ENCODE measurements at places on chromosomes 13 and 19.
A peak's percentile ranks its signal among the peaks of the same experiment; 100 is the strongest.

GRCh38 chr19:43534816-43535761, 2.1 kb downstream of the ZNF575 start:
- no peak for DNase-seq

GRCh38 chr13:76684336-76684735, 201.9 kb downstream of the KCTD12 start:
- no peak for DNase-seq

DNA sequence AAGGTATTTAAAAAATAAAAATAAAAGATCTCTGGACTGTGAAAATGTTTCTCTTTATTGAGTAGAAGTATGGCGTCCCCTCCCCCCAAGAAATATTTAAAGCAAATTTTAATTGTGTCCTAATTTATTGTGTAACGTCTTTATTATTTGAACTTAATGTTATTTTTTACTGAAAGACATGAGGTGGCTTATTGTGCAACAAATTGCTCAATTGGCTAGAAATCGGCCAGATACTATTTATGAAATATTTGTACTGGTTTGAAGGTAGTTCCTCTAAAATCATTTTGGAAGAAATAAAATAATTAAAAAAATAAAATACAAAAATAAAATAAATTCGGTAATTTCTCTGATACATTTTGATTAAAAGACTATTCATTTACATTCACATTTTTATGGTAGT, 162.3 kb downstream of the DACH1 start:
- DNase-seq, result no peak

DNA sequence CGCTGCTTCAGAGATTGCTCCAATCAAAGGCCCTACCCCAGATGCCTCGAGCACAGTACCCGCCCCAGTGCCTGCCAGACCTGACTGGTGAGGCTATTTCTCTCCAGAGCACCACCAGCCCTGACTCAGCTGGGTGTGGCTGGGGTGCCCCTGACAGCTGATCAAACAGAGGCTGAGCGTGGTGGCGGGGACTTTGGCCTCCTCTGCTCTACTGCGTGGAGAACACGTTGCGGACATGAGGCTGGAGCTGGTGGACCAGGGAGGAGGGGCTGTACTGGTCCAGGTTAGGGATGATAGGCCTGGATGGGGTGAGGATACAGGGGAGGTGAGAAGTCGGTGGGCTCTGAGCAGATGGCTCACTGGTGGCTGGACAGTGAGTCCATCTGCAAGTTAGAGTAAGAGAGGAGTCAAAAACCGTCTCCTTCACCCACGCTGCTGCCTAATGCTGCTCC, 3.5 kb upstream of the DOCK6 start:
- DNase-seq, result no peak

DNA sequence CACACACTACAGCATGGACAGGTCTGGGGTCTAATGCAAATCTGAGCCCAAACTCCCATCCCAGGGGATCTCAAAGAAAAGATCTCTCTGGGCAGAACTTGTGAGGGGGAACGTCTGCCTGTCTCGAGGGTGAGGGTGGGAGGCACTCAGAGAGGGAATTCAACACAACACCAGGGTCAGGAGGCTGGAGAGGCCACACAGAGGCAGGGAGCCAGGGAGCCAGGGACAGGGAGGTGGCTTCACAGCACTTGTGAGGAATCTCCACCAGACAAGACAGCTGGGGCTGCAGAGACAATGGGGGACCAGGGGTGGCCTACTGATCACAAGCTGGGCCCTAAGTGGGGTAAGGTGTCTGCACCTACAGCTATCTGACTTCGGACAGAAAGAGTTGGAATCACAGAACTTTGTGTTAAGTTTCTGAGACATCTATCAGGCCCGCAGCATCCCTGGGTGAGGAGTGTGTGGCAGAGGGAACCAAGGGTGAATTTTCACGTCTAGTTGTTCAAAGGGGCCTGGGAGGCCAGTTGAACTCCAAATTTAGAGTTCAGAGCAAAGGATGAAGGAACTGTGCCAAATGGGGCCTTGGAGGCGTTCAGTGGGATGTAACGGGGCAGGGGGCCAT, 12.7 kb upstream of the AKAP8L start:
- DNase-seq, result no peak

DNA sequence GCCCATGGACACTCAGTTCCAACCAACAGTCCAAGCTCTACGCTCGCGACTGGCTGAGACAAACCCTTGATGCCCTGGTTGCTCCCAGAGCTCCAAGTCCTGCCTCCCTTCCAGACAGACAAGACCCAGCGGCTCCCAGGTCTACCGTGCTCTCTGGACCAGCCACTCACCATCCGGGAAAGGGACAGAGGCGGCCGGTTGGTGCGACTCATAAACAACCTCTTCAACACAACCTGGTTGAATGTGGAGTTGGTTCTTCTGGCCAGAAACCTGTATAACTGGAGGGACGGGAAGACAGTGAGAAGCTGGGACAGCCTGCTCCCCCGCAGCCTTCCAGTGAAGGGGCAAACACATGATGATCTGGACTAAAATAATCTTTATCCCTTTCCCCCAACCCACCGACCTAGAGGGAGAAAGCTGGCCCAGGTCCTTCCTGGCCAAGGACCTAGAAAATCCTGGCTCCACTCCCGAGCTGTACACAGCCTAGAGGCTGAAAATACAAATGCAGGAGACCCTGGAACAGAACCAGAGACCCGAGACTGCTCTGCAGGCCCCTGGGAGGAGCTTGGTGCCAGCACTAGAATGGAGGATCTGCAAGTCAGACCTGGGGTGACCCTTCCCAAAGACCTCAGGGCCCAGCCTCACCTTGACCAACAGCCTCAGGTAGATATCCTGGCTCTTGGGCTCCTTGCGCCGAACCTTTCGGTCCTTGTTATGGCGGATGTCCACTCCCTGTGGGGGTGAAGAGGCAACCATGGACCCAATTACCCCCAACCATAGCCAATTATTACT, 1.6 kb downstream of the RPL18 start:
- DNase-seq, result no peak

- DNase-seq, result no peak
Measured at GRCh38 chr13:32585550-32586079, 637 bp upstream of the PDS5B start.

GRCh38 chr19:3365093-3365835, 1.1 kb upstream of the NFIC start:
- DNase-seq, result no peak

DNA sequence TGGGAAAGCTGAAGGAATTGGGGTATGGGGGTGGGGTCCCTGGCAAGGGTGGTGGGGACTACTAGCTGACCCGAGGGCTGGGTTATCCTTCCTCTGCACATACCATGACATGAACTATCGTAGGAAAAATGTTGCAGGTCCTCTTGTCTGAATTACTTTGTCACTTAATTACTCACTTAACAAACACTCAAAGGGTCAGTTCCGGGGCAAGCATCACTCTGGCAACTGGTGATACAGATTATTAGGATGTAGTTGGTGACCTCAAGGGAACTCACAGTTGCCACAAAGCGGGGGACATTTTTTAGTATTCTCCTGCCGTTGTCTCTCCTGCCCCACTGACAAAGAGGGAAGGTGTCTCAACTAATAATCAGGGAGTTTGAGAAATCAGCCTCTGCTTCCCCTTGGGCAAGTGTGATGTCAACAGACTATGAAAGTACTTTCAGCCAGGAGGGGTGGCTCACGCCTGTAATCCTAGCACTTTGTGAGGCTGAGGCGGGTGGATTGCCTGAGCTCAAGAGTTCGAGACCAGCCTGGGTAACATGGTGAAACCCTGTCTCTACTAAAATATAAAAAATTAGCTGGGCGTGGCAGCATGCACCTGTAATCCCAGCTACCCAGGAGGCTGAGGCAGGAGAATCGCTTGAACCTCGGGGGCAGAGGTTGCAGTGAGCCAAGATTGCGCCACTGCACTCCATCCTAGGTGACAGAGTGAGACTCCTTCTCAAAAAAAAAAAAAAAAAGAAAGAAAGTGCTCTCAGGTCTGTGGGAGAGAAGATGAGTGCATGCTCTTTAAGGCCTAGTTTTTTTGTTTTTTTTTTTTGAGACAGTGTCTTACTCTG, 10.3 kb downstream of the DNAJB1 start:
- DNase-seq, result no peak

DNA sequence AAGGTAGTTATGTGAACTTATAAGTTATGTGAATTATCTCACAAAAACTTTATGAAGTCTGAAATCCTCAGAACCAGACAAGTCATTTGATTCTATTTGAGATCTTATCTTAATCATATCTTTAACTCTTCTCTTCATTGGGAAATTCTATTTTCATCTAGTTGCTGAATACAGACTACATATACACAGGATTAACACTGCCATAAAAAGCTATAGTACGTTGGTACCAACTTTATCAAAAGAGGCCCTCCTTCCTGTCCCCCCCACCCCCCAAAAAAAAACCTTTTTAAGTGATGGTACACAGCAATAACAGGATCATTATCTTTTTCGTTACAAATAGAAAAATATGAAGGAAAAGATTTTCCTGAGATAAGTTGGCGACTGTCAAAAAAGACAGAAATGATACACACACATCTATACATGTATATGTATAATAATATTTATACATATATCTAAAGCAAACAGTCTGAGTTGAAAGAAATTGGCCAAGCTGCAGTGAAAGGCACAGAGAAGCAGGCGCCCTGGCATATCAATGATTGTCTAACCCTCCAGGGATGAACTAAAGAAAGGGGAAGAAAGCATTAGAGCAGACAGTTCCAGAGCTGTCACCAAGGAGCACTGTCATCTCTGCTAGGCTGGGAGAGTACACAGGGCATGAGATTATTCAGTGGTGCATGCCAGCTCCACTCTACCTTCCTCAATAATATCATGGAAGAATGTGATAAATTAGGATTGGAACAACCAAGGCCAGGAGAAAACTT, 116.7 kb downstream of the KLF12 start:
- no peak for DNase-seq

GRCh38 chr13:27917121-27917947, 2.5 kb upstream of the PDX1 start:
- no peak for DNase-seq

GRCh38 chr19:7391218-7391670, 42.5 kb downstream of the ARHGEF18 start:
- DNase-seq, result no peak

GRCh38 chr13:107690181-107690580, 525.2 kb downstream of the LIG4 start:
- no peak for DNase-seq

- peak; percentile 29 for DNase-seq
Measured at GRCh38 chr13:51614350-51614786, 30.1 kb downstream of the WDFY2 start.

DNA sequence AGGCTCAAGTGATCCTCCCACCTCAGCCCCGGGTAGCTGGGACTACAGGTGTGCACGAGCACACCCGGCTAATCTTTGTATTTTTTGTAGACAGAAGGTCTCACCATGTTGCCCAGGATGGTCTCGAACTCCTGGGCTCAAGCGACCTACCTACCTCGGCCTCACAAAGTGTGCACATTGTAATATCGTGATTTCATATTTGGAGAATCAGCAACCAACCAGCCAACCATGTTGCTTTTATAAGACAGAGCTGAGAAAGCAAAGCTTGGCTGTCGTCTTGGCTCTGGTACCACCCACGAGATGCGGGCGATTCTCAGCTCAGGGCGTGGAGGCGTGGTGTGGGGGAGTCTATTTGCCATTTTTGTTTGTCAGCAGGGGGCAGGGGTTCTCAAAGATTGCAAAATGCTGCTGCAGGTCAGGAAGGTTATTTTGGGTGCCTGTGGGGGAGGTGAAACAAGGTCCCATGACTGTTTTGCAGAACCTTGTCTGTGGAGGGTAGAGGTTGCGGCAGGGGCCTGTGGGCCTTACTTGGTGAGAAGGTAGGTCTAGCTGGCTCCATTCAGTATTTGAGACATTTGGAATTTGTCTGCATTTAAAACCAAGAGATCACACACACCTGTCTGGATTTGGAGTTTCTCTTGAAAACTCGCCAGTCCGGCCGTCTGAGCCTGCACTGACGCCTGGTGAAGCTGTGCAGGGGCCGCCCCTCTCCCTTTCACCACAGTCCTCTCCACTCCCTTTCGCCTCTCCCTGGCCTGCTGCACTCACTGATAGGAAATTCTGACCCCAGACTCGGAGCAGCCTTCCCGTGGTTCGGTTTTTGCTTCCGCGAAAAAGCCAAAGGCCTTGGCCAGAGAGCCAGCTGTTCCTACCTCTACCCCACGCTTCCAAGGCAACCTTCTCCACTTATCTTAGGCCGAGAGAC, 15.4 kb downstream of the TNFAIP8L1 start:
- no peak for DNase-seq

GRCh38 chr19:5718037-5718578, 1.8 kb downstream of the LONP1 start:
- no peak for DNase-seq

DNA sequence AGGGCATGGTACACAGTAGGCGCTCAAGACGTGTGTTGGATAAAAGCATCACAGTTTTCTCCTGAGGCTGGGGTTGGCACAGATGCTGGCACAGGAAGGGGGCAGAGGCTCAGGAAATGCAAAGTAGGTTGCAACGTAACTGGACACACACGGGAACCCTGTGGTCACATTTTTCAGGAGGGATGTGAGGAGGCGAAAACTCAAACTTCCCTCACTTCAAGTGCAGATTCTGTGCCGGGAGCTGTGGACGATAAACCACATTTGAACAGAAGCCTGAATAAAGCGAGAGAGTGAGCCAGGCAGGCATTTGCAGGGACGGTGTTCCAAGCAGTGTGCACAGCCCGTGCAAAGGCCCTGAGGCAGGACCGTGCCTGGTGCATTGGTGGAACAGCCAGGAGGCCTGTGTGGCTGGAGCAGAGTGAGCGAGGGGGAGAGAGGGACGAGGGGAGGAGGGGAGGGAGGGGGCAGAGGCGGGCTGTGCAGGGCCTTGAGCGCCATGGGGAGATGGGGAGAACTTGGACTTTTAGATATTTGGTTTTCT, 40.3 kb downstream of the NFIC start:
- no peak for DNase-seq

- DNase-seq, result no peak
Measured at GRCh38 chr13:66314911-66315310, 915.2 kb downstream of the PCDH9 start.

GRCh38 chr13:62678039-62678438, 1262.4 kb upstream of the PCDH20 start:
- DNase-seq, result no peak

- no peak for DNase-seq
Measured at GRCh38 chr13:40572961-40573360, 93.5 kb downstream of the FOXO1 start.

GRCh38 chr19:7214324-7215089, 79.7 kb downstream of the INSR start:
- no peak for DNase-seq

DNA sequence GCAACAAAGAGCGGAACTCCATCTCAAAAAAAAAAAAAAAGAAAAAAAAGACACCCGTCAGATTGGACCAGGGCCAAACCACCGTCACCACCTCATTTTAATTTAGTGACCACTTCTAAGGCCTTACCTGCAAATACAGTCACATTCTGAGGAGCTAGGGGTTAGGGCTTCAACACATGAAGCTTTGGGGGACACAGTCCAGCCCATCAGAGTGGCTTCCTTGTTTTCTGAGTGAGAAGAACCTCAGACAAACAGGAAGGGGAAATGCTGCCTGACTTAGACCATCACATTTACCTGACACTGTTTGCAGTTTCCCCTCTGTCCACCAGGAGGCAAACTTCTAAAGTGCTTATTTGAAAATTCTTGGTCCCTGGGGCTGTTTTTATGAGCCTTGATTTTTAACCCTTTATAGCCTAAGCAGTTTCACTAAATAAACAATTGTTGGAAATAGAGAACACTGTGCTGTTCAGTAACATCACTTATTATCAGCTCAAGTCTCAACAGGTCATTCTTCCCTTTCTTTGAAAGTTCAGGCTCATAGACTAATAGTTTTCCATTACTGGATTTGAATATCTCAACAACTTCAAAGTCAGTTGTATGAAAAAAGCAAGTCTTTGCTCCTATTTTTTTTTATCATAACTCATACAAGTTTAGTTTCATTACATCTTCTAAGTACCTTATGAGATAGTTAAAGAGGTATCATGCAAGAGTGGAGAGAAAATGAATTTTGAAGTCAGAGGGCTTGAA, 74.9 kb upstream of the WASF3 start:
- DNase-seq, result peak; percentile 38

GRCh38 chr19:495402-496111, 729 bp upstream of the MADCAM1 start:
- DNase-seq, result no peak
